ENCODE measurements at places on chromosomes 6 and 20. TPM values are rescaled to one million over a fixed set of nuclear protein-coding genes. Genes with fewer than 3 reads are reported as not detected.

The ANKEF1 gene
- total RNA-seq, result 6.7 TPM

The PPIL4 gene
- total RNA-seq, result 12.1 TPM

The RCAN2 gene
- 1.00 TPM for total RNA-seq

DNA sequence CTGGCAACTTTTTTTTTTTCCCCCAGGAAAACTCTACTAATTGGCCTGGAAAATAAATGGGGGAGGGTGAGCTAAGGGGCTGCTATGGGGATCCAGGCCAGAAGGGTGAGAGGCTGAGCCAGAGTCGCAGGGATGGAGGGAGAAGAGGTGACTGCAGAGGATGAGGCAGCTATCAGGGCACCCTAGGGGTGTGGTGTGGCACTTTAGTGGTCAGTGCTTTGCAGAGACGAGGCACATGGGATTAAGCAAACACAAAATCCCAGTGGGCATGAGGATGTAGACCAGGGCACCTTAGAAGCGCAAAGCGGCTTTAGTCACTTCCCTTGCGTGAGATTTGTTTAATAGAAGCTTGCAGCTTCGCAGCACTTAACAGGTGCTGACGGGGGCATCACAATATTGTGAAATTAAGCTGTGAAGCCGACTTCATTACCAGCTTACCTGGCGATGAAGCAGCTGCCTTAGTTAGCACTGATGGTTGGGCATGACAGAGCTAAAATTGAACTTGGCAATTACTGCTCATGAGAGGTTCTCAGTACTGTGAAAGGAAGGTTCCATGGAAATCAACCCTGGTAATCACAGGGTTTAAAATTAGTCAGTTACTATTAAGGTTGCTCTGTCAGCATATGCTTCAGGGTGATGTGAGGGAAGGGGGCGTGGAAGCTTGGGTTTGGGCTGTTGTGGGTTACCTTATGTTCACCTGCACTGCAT, 26.0 kb downstream of the TOX2 start:
- ATAC-seq, result no peak

- no peak for ATAC-seq
These were observed 1.7 kb upstream of the PRELID3B start for GRCh38 chr20:59044295-59044694.
